Natural killer cell (primary cell): ENCODE measurements at places on chromosomes 4 and X.
A peak's percentile ranks its signal among the peaks of the same experiment; 100 is the strongest.

- DNase-seq: peak; percentile 22
These were observed 108.8 kb downstream of the SPRY1 start for GRCh38 chr4:123505095-123506010.

GRCh38 chr4:113183032-113183605 lies 133.7 kb downstream of the ANK2 start:
- no peak for DNase-seq

- no peak for DNase-seq
These were observed 110.6 kb downstream of the NEXMIF start for GRCh38 chrX:74814681-74815080.

- no peak for DNase-seq
These were observed 1329.5 kb upstream of the TENM3 start for GRCh38 chr4:180913750-180914149.

DNA sequence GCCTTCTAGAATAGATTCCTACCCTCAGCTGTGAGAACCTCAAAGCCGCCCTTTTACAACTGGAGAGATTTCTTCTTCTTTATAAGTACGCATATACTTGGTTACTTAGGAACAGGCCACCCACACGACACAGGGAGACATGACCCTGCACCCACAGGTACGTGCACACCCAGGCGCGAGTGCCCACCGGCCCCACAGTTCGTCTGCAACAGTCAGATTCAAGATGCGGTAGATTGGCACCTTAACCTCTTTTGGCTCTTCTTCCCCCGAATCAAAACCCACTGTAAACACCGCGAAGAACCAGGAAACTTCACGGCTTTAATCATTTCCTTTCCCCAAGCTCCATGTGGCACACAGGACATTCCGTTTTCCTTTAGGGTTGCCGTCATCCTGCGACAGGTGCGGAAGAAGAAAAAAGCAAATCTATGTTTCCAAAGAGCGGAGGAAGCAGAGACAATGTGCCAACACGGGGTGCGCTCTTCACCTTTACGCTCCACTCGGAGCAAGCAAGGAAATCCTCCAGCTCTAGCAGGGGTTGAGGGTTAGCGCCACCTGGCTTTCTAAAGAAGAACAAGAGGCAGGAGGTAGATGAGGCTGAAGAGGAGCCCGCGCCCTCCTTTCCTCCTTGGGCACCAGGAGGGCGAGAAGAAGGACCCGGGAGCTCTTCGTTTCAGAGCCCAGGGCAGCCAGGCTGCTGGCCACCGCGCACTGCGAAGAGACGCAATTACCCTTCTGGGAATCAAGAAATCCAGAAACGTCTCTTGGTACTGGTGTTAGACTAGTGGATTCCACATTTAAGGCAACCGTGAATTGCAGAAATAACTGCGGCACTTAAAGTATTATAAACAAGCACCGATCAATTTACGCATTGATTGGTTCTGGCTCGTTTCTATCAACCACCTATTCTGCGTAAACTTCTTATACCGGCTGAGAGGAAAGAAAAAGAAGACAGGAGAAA lies 35.7 kb downstream of the HAND2 start:
- no peak for DNase-seq

- DNase-seq: no peak
These were observed 672.2 kb upstream of the AMOT start for GRCh38 chrX:113512700-113513395.
